Kidney (tissue), 22 donors: ENCODE measurements at places on chromosomes 5 and 9. TPM values are rescaled to one million over a fixed set of nuclear protein-coding genes. Genes with fewer than 3 reads are reported as not detected.
A peak's percentile ranks its signal among the peaks of the same experiment; 100 is the strongest.

The FIBCD1 gene
- not detected for polyA plus RNA-seq

The UBAP2 gene
- 11.0 TPM for polyA plus RNA-seq

The PLAC8L1 gene
- not detected for polyA plus RNA-seq

The PFDN1 gene
- polyA plus RNA-seq: 85.8 TPM

The SLC25A2 gene
- not detected for polyA plus RNA-seq

The SARDH gene
- 12.0 TPM for polyA plus RNA-seq

GRCh38 chr9:15374825-15375224 lies 47.9 kb upstream of the SNAPC3 start:
- H3K27me3 ChIP-seq: no peaks in the 10 kb centered on the region
- H3K4me1 ChIP-seq: no peaks in the 10 kb centered on the region
- DNase-seq: no peak

DNA sequence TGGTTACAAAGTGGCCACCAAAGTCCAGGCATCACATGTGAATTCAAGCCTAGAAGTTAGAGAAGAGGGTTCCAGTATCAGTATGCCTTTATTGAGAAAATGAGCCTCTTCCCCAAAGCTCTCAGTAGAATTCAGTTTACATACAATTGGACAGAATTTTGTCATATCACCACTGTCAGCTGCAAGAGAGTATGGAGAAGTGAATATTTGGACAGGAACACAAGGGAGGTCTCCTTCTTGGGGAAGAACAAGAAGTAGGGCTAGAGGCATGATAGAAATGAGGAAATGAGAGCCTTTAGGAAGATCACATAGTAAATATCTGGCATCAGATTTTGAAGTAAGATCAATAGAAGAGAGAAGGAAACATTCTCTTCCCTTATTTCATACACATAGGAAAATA lies 27.8 kb upstream of the VLDLR start:
- H3K4me1 ChIP-seq: no peaks in the 10 kb centered on the region
- DNase-seq: no peak
- no peak overlapping the region for H3K4me3 ChIP-seq
- H3K36me3 ChIP-seq: no peaks in the 10 kb centered on the region
- H3K27ac ChIP-seq: no peak overlapping the region

GRCh38 chr5:978693-979092 lies 29.9 kb upstream of the NKD2 start:
- H3K27me3 ChIP-seq: no peaks in the 10 kb centered on the region
- no peaks in the 10 kb centered on the region for H3K4me1 ChIP-seq
- no peak overlapping the region for H3K27ac ChIP-seq
- no peak for DNase-seq

- H3K4me1 ChIP-seq: peaks cover 3% of the 10 kb centered on the region
- no peak overlapping the region for H3K27ac ChIP-seq
- no peak overlapping the region for H3K4me3 ChIP-seq
- H3K27me3 ChIP-seq: peaks cover 5% of the 10 kb centered on the region
These were observed 864 bp upstream of the GRIN3A start for GRCh38 chr9:101739311-101739710.

GRCh38 chr5:59598547-59598874 lies 295.0 kb downstream of the PDE4D start:
- H3K27me3 ChIP-seq: no peaks in the 10 kb centered on the region
- H3K4me1 ChIP-seq: no peaks in the 10 kb centered on the region
- no peak overlapping the region for H3K27ac ChIP-seq
- H3K36me3 ChIP-seq: no peaks in the 10 kb centered on the region
- no peak for DNase-seq

DNA sequence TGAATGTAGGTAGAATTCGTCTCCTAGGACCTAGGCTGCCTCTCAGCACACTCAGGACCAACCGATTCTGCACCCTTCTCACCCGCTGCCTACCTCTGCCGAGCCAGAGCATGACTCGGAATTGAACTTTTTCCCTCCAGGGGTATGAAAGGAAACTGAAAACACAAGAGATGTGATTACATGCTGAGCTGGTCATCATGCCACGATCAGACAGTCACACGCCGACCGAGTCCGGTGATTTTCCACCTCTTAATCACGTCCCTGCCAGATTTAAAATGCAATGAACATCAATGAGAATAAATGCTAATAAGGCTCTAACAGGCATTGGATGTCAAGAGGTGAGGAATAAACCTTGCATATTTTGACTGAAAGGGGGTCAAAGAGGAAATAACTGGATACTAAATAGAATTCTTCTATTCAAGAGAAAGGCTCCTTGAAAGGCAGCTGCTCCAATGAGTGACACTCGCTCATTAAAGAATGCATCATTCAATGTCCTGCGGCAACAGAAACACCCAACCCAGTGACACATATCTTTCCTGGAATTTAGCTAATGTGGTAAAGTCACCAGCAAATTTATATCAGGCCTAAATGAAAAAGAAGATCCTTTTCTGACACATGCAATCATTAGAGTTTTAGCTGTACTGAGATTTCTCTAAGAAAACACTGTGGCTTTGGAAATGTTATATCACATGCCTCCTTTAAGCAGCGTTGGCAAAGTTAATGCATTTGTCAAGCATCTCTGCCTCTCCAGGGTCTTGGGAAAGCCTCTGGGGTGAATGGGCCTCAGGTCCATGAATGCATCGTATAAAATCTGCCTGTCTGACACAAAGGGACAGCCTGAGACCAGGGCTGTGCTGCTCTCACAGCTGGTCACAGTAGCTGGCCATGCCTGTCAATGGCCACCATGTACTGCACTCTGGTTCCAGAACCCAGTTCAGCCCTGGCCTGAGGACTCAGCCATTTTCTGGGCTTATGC lies 128.7 kb downstream of the SPOCK1 start:
- H3K27ac ChIP-seq: no peak overlapping the region
- DNase-seq: no peak
- H3K4me3 ChIP-seq: no peak overlapping the region
- no peaks in the 10 kb centered on the region for H3K27me3 ChIP-seq
- H3K36me3 ChIP-seq: no peaks in the 10 kb centered on the region

GRCh38 chr9:121302786-121303185 lies 34.8 kb downstream of the GSN start:
- DNase-seq: no peak
- H3K27ac ChIP-seq: no peak overlapping the region
- H3K4me1 ChIP-seq: peaks cover 3% of the 10 kb centered on the region
- peaks cover 39% of the 10 kb centered on the region for H3K36me3 ChIP-seq
- H3K4me3 ChIP-seq: no peak overlapping the region
- H3K27me3 ChIP-seq: no peaks in the 10 kb centered on the region

DNA sequence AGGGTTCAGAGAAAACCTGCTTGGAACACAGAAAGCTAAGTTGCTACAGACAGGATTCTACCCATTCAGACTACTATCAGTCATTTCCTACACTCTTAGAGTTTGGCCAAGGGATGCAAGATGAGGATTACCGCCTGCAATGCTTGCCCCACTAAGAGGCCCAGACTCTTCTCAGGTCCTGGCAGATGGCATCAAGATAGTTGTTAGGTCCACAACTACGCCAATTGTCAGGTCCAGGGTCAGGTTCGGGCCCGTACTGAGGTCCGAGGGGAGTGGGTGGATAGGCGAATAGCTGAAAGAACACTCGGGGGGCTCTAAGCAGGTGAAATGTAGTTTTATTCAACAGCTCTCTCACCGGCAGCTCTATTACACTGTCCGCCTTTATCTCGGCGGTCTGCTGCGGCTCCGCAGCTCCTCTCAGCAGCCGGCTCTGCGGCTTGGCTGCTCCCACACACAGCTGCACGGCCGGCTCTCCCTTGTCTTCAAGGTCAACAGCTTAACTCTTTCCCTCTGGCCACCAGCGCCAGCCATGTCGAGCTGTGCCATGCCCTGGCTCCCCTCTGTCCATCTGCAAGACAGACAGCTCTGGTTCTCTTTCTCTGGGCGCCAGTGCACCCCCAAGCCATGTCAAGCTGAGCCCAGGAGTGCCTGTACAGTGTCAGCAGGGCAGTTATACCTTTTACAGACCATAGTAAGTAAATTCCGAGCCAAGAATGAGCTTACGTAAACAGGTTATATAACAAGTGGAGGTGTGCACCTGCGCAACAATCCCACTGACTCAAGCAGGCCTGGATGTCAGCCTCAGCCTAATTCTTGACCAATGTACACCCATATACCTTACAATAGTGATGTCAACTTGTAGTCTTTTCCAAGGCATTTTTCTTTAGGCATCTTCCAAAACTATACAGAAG lies 24.0 kb downstream of the ENC1 start:
- no peaks in the 10 kb centered on the region for H3K36me3 ChIP-seq
- no peak overlapping the region for H3K27ac ChIP-seq
- DNase-seq: peak; percentile 62
- no peaks in the 10 kb centered on the region for H3K27me3 ChIP-seq

- H3K4me1 ChIP-seq: no peaks in the 10 kb centered on the region
- no peak overlapping the region for H3K4me3 ChIP-seq
- no peaks in the 10 kb centered on the region for H3K27me3 ChIP-seq
- no peaks in the 10 kb centered on the region for H3K36me3 ChIP-seq
These were observed 648.5 kb downstream of the BNC2 start for GRCh38 chr9:16221822-16222547.

- H3K27ac ChIP-seq: no peak overlapping the region
- no peaks in the 10 kb centered on the region for H3K4me1 ChIP-seq
- H3K36me3 ChIP-seq: no peaks in the 10 kb centered on the region
- DNase-seq: no peak
- no peaks in the 10 kb centered on the region for H3K27me3 ChIP-seq
These were observed 74.8 kb downstream of the ST8SIA4 start for GRCh38 chr5:100828071-100828897.

GRCh38 chr5:135439231-135440205 lies 7.6 kb downstream of the DCANP1 start:
- no peaks in the 10 kb centered on the region for H3K36me3 ChIP-seq
- H3K4me3 ChIP-seq: no peak overlapping the region
- no peak for DNase-seq

DNA sequence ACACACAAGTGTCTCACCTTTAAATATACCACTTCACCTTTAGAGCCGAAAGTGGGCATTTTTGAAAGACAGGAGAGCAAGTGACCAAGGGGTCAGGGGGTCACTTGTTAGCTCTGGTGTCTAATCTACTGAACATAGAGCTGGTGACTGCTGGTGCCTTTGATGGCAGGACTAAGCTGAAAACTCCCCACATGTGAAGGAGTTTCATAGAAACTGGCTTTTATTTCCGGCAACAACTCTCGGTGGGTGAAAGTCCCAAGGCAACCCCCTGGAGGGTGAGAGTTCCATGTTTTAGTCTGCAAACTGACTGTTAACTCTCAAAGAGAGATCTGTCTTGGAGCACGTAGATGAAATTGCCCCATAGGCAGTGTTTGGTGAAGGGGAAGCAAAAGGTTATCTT lies 466.9 kb downstream of the DMRTA1 start:
- DNase-seq: no peak
- no peaks in the 10 kb centered on the region for H3K27me3 ChIP-seq
- H3K36me3 ChIP-seq: no peaks in the 10 kb centered on the region
- H3K27ac ChIP-seq: no peak overlapping the region

DNA sequence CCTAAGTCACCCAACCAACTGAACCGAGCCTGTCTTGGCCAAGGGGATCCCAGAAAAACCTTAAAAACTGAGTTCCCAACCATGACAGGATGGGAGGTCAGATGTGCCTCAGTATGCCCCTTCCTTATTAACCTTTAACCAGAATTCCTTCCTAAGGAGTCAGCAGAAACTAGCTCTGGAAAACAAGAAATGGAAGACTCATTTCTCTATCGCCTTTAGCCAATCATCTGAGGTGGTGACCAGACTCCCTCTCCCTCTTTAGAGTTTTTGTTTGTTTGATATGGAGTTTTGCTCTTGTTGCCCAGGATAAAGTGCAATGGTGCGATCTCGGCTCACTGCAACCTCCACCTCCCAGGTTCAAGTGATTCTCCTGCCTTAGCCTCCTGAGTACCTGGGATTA lies 37.5 kb downstream of the SLC28A3 start:
- H3K4me1 ChIP-seq: no peaks in the 10 kb centered on the region
- H3K27ac ChIP-seq: no peak overlapping the region
- H3K4me3 ChIP-seq: no peak overlapping the region
- H3K36me3 ChIP-seq: no peaks in the 10 kb centered on the region
- DNase-seq: no peak

DNA sequence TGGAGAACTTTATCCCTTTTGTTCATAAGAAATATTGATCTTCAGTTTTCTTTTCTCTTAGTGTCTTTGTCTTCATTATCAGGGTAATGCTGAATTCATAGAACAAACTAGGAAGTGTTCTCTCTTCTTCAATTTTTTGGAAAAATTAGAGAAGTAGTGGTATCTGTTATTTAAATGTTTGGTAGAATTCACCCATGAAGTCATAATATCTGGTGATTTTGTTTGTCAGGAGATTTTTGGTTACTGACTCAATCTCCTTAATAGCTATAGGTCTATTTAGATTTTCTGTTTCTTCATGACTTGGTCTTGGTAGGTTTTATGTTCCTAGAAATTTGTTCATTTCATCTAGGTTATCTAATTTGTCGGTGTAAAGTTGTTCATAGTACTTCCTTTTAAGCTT lies 45.4 kb upstream of the STARD4 start:
- H3K36me3 ChIP-seq: no peaks in the 10 kb centered on the region
- no peak overlapping the region for H3K27ac ChIP-seq
- H3K4me1 ChIP-seq: peaks cover 2% of the 10 kb centered on the region
- no peak for DNase-seq

- no peak overlapping the region for H3K4me3 ChIP-seq
- DNase-seq: no peak
- H3K36me3 ChIP-seq: no peaks in the 10 kb centered on the region
- H3K27me3 ChIP-seq: no peaks in the 10 kb centered on the region
- no peak overlapping the region for H3K27ac ChIP-seq
- no peaks in the 10 kb centered on the region for H3K4me1 ChIP-seq
These were observed 144.2 kb downstream of the MLLT3 start for GRCh38 chr9:20477940-20478620.

- H3K27ac ChIP-seq: no peak overlapping the region
- H3K27me3 ChIP-seq: no peaks in the 10 kb centered on the region
- no peaks in the 10 kb centered on the region for H3K36me3 ChIP-seq
- no peak overlapping the region for H3K4me3 ChIP-seq
- H3K4me1 ChIP-seq: no peaks in the 10 kb centered on the region
- DNase-seq: peak; percentile 9
These were observed 23.0 kb upstream of the NSG2 start for GRCh38 chr5:174022384-174023095.

GRCh38 chr5:15132816-15133405 lies 261.3 kb upstream of the ANKH start:
- no peaks in the 10 kb centered on the region for H3K36me3 ChIP-seq
- no peak for DNase-seq
- H3K4me3 ChIP-seq: no peak overlapping the region
- H3K27ac ChIP-seq: no peak overlapping the region
- H3K27me3 ChIP-seq: no peaks in the 10 kb centered on the region

DNA sequence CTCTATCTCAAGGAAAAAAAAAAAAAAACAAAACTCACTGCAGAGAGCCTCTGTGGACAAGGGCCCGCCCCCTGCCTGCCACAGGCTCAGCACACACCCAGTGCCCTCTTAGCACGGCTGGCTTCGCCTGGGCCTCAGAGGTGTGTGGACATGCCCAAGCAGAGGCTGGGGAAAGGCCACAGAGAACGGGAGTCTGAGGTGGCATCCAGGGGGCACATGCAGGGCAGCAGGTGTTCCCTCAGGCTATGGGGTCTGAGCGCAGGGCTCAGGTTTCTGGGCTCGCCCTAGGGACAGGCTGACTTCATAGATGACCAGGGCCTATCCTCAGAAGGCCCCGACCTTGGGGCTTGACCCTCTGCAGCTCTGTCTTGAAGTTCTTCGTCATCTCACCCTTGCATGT lies 138.7 kb downstream of the ZNF354C start:
- no peaks in the 10 kb centered on the region for H3K4me1 ChIP-seq
- H3K27ac ChIP-seq: no peak overlapping the region
- no peak for DNase-seq
